A549 treated with CORT108297 at 1 μM for 4 hours (cell line): ENCODE measurements at places on chromosomes 16 and 17. TPM values are rescaled to one million over a fixed set of nuclear protein-coding genes. Genes with fewer than 3 reads are reported as not detected.

Gene HBQ1
- total RNA-seq: 4.4 to 9.2 TPM (median 6.8 TPM) in 5 replicates

Gene SYNGR3
- total RNA-seq: 5.5 to 9.7 TPM (median 8.2 TPM) in 5 replicates

Gene PRAC1
- not detected in 5 replicates for total RNA-seq

Gene ZNF232
- total RNA-seq: 3.6 to 4.3 TPM (median 4.1 TPM) in 5 replicates

Gene CIITA
- 0.05 to 0.15 TPM (median 0.13 TPM) in 5 replicates for total RNA-seq

Gene KRTAP4-6
- total RNA-seq: not detected in 5 replicates

Gene PPP1R27
- total RNA-seq: 0.10 to 0.43 TPM (median 0.17 TPM) in 4 of 5 replicates, not detected in the other

Gene POLG2
- total RNA-seq: 15.6 to 19.1 TPM (median 17.6 TPM) in 5 replicates

Gene MED13
- 15.3 to 24.7 TPM (median 19.6 TPM) in 5 replicates for total RNA-seq

Gene SOX9
- total RNA-seq: 7.8 to 11.3 TPM (median 10.5 TPM) in 5 replicates

Gene DRC3
- 2.2 to 3.2 TPM (median 3.0 TPM) in 5 replicates for total RNA-seq

Gene OMG
- total RNA-seq: not detected in 5 replicates

Gene KRT20
- total RNA-seq: 0.18 to 0.28 TPM (median 0.26 TPM) in 5 replicates

Gene OR2C1
- not detected in 5 replicates for total RNA-seq

Gene TNFRSF13B
- total RNA-seq: not detected in 5 replicates

Gene PMP22
- 254 to 305 TPM (median 275 TPM) in 5 replicates for total RNA-seq

Gene CDH13
- 0.01 TPM in 1 of 5 replicates, not detected in the others for total RNA-seq

Gene SLC2A4
- total RNA-seq: 0.15 to 0.27 TPM (median 0.26 TPM) in 5 replicates

Gene SLC6A2
- 0.03 to 0.08 TPM (median 0.04 TPM) in 3 of 5 replicates, not detected in the others for total RNA-seq

Gene SPECC1
- total RNA-seq: 44.3 to 60.0 TPM (median 47.2 TPM) in 5 replicates

Gene GAST
- 0.21 to 0.34 TPM in 2 of 5 replicates, not detected in the others for total RNA-seq

Gene PARN
- 32.7 to 52.5 TPM (median 36.3 TPM) in 5 replicates for total RNA-seq

Gene CDH15
- total RNA-seq: 0.07 to 0.11 TPM (median 0.08 TPM) in 4 of 5 replicates, not detected in the other

Gene SOST
- 0.04 to 0.07 TPM in 2 of 5 replicates, not detected in the others for total RNA-seq

Gene TNFRSF17
- not detected in 5 replicates for total RNA-seq

Gene CNOT1
- total RNA-seq: 111 to 170 TPM (median 122 TPM) in 5 replicates

Gene LHX1
- 2.1 to 3.2 TPM (median 2.6 TPM) in 5 replicates for total RNA-seq

Gene TXNDC17
- 406 to 462 TPM (median 437 TPM) in 5 replicates for total RNA-seq

Gene MMP15
- total RNA-seq: 17.4 to 25.7 TPM (median 22.6 TPM) in 5 replicates

Gene C17orf78
- not detected in 5 replicates for total RNA-seq

Gene TPSD1
- total RNA-seq: not detected in 5 replicates

Gene MEOX1
- total RNA-seq: not detected in 5 replicates

Gene HOXB13
- total RNA-seq: 2.1 to 2.6 TPM (median 2.4 TPM) in 5 replicates

Gene BCKDK
- total RNA-seq: 40.3 to 51.5 TPM (median 48.2 TPM) in 5 replicates

Gene MIS12
- total RNA-seq: 16.8 to 18.0 TPM (median 17.8 TPM) in 5 replicates

Gene CHST4
- total RNA-seq: 0.05 to 0.13 TPM (median 0.08 TPM) in 4 of 5 replicates, not detected in the other

Gene CALB2
- total RNA-seq: 5.0 to 7.7 TPM (median 5.9 TPM) in 5 replicates

Gene ARL5C
- total RNA-seq: not detected in 5 replicates

Gene RCVRN
- total RNA-seq: not detected in 5 replicates

Gene ADCY9
- 6.4 to 9.2 TPM (median 7.4 TPM) in 5 replicates for total RNA-seq

Gene TVP23B
- 62.8 to 89.7 TPM (median 68.5 TPM) in 5 replicates for total RNA-seq
